ENCODE measurements at places on chromosomes 6 and 20.

DNA sequence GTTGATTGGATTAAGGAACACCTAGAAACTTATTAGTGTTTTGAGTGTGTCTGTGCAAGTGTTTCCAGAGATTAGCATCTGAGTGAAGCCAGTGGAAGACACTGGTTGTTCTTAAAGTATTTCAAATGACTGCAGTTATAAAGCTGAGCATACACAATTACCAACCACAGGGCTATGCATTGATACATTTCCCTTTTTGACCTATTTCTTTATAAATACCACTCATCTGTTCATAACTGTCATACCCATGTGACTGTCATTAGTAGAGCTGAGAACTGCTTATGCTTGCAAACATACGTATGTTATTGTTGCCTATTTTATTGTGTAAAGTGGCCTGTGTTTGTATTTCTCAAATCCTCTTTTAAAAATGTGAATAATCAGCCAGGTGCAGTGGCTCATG, 15.3 kb upstream of the ZC3H12D start:
- no peak for DNase-seq

GRCh38 chr20:17704589-17705317, 5.0 kb downstream of the BANF2 start:
- DNase-seq, result no peak

- no peak for DNase-seq
Measured at GRCh38 chr20:23926526-23926880, 47.0 kb upstream of the CST5 start.

DNA sequence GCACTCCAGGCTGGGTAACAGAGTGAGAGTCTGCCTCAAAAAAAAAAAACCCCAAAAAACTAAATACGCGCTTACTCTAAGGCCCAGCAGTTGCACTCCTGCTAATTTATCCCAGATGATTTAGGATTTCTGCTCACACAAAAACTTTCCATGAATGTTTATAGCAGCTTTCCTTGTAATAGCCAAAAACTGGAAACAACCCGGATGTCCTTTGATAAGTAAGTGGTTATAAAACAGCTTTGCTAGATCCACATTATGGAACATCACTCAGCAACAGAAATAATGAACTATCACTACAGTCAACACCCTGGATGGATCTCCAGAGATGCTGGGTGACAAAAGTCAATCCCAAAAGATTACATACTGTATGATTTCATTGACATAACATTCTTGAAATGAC, 220.4 kb upstream of the JARID2 start:
- no peak for DNase-seq

DNA sequence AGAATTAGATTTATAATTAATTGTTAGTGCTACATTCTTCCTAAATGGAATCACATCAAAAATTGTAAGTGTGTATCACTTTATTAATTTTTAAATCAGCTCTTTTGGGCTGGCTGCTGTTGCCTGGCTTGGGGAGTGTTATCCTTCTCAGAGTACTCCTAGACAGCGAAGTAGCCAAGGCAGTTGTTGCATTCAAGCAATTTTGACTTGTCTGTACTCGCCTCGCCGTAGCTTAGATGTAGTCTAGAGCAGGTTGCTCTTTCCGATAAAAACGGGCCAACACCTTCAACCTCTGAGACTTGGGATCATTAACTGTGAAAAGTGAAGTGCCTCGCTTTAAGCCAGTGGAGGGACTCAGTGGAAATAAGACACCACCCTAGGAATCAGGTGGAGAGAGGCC, 151.3 kb downstream of the FARS2 start:
- DNase-seq, result no peak

- DNase-seq, result no peak
Measured at GRCh38 chr6:107716688-107717089, 107.4 kb downstream of the SCML4 start.

DNA sequence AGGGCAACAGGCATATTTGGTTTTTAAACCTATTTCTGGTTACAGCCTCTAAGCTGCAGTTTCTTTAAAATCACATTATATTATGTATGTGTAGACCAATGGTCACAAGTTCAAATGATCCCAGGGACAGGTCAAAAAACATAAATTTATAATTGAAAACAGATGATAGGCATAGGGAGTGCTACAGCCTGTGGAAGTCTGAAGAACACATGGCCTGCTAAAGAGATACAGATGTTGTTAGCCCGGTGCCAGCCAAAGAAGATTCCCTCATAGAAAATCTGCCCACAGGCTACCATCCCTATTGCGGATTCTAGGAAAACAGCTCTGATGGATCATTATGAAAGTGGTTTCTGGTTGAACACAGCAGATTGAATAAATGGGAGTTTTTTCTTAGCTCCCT, 65.3 kb downstream of the NRSN1 start:
- DNase-seq, result no peak

Measured in occipital lobe (tissue), 3 donors.